Fibroblast of skin of right biceps (primary cell): ENCODE measurements at places on chromosomes 2 and 18.

- no peak for DNase-seq
Measured at GRCh38 chr2:199462347-199462955, 4.7 kb upstream of the SATB2 start.

DNA sequence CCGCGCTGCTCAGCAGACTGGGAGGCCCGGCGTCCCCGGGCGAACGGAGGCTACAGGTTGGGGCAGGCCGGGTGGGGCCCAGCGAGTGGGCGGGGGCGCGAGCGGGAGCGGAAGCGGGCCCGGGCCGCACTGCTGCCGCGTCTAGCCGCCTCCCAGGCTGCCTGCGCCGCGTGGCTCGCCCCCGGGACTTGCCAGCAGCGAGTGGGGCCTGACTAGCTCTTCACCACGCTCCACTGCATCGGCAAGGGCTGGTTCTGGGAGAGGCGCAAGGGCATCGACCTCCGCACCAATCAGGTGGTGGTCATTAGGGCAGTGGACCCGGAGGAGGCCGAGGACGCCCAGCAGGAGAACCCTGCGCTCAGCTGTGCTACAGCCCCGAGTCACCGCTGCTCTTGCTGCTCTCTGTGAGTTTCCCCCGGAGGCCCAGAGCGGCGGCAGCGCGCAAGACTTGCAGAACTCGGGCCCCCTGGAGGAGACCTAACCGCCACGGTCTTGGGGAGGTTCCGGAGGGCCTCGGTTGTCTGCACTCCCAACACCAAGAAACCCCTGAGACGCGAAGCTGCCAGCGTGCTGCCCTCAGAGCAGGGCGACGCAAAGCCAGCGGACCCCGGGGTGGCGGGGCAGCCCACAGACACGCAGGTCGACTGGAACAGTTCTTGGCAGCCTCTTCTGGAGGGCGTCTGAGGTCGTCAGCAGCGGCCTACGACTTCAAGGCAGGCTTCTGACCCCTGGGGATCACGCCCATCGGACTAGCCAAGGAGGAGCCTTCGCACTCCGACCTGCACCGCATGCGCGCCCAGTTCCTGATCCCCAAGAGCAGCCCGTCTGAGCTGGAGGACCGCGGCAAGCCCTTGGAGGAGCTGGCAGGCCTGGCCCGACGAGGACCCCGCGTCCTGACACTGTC, 27.2 kb upstream of the PTPN2 start:
- peak; percentile 36 for DNase-seq

DNA sequence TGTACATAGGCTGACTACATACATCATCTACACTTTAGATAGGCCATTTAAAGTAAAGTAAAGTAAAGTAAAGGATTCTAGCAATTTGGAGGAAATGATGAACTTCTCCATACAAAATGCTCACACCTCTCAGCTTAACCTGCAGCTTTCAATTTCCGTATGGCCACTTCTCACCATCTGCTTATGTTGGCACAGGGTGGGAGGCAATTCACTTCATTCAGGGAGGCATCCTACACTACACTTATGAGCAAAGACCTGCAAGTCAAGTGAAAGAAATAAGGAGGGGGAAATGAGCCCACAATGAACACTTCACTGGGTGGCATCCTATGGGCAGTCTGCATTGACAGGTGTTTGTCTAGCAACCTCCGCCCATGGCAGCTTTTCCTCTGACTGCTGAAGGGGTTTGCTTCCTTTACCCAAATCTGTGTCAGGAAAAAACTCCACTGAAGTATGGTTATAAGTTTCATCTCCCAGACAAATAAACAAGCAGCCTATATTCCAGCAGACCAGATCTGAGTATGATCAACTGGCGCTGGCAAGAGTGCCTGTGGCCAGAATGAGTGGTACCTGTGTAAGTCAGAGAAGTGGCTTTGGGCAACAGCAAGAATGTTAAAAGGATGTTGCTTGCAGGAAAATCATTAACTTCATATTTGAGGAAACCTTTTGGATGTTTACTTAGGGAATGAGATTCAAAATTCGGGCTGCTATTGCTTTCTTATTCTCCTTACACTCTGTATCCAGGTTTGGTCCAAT, 449.1 kb downstream of the TGIF1 start:
- DNase-seq: no peak

DNA sequence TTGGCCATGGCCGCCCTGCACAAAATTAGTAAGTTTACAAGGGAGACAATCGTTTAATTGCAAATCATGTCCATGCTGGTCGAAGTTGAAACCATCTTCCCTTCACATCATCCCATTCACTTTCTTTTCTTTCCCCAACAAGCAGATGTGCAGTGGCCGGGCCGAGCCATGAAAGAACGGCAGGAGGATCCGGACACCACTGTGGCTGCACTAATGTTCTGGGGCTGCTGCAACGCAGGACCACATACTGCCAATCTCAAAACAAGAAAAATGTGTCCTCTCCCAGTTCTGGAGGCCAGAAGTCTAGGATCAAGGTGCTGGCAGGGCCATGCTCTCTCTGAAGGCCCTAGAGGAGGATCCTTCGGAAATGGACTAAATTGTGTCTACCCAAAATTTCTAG, 227.4 kb upstream of the MYT1L start:
- no peak for DNase-seq

DNA sequence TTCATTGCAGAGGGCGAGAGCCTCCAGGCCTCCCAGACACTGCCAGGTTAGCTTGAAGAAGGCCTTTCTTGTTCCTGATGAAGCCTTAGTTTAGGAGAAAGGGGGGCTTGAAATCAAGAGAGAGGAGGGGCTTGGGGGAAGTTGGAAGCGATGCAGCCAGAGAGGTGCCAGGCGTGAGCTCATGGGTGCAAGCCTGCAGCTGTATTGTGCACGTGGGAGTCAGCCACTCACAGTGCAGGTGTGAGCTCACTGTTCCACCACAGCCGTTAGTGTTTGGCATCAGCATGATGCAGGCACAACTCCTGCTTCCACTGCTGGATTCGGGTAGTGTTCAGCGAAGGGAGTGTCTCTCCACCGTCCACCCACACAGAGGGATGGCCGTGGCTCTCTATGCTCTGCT, 68.4 kb upstream of the ALPP start:
- no peak for DNase-seq

GRCh38 chr18:12236934-12237832, 17.0 kb upstream of the CIDEA start:
- peak; percentile 51 for DNase-seq

DNA sequence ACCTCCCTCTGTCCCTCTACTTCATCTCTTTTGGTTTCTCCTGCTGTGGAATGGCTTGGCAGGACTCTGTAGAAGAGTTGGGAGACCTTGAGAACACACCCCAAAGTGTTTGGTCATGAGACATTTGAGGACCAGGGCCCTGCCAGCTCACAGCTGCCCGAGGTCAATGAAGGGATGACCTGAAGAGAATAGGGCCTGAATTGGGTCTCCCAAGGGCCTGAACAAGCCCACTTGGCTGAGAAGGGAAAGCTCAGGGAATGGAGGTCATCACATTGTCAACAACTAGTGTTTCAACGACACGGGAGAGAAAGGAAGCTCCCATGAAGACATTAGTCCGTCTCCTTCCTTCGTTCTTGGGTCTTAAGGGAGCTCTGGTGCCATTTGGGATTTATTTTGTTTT, 52.8 kb downstream of the TTC32 start:
- no peak for DNase-seq

GRCh38 chr18:8828300-8828699, 122.9 kb downstream of the MTCL1 start:
- DNase-seq: no peak

- DNase-seq: peak; percentile 53
Measured at GRCh38 chr18:55778788-55779690, 191.0 kb upstream of the TCF4 start.

DNA sequence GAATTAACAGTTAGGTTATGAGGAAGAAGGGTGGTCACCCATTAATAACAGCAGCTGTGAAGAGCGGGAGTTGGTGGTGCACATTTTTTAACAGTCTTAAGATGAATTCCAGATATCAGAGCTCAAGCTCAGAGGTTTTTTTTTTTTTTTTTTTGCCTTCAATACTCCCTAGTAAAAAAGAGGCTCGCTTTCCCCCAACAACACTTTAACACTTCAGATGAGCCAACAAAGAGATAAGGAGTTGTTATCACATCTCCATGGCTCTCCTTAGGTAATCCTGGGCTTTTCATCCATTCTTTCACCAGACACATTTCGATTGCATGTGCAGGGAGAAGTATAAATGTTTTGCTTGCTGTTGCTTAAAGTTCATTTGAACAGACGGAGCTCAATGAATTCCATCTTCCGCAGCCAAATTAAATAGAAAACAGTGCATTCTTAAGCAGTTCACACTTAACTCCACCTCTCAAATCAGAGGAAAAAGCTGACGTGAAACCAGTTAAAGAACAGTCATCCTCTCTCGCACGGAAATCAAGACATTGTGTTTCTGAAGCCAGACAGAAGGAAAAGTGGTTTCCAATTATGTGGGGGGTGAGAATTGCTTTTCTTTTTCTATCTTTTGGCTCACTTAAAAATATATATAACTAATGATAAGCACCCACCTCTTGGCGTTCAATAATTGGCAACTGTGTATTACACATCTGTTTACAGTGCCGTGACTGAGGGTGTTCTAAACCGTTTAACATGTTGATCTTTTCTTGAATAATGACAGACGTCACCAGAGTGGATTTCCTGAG, 118.2 kb downstream of the ZNF521 start:
- peak; percentile 73 for DNase-seq

DNA sequence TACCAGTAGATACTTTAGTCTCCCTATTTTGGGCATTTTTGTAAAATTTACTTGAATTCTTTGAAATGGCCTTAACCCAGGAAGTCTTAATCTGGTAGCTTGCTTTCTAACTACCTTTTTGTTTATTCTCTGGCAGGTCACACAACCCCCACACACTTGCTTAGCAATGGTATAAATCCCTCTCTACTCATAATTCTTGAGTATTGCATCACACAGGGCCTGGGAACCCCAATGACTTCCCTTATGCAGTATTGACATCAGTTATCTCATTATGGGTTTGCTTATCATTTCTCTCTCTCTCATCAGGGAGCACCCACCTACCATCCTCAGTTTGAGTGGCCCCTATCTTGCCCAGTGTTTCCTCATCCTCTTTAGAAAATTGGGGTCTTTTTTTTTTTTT, 207.1 kb downstream of the KCNS3 start:
- DNase-seq: no peak
